ENCODE measurements at places on chromosomes 12 and 14. TPM values are rescaled to one million over a fixed set of nuclear protein-coding genes. Genes with fewer than 3 reads are reported as not detected.

DHRS2 gene
- 1.6 TPM for total RNA-seq

TEP1 gene
- total RNA-seq = 41.9 TPM

PRR4 gene
- total RNA-seq = 3.6 TPM

ABCC9 gene
- not detected for total RNA-seq

A2ML1 gene
- total RNA-seq = not detected

INHBC gene
- not detected for total RNA-seq

PARP2 gene
- 36.6 TPM for total RNA-seq

LHX5 gene
- total RNA-seq = not detected

GLT8D2 gene
- 0.13 TPM for total RNA-seq

ADCY4 gene
- 1.5 TPM for total RNA-seq

SLC6A13 gene
- total RNA-seq = 0.27 TPM

IAPP gene
- not detected for total RNA-seq

FICD gene
- 6.1 TPM for total RNA-seq

KRT82 gene
- total RNA-seq = not detected

NELL2 gene
- 16.4 TPM for total RNA-seq

CD4 gene
- total RNA-seq = 311 TPM

EGLN3 gene
- 11.2 TPM for total RNA-seq

ADAM21 gene
- total RNA-seq = not detected

MYBPC1 gene
- not detected for total RNA-seq

OAS1 gene
- 24.2 TPM for total RNA-seq

KRT77 gene
- total RNA-seq = not detected

BEST3 gene
- total RNA-seq = not detected

FKBP3 gene
- 59.3 TPM for total RNA-seq

GLT1D1 gene
- 2.0 TPM for total RNA-seq

POTEG gene
- total RNA-seq = not detected

MAGOHB gene
- 79.4 TPM for total RNA-seq

SP1 gene
- total RNA-seq = 66.0 TPM

OR10AD1 gene
- total RNA-seq = not detected

GLIPR1L2 gene
- total RNA-seq = not detected

Measured in activated T-helper 1 cell treated with anti-CD3 and anti-CD28 coated beads, Interleukin-12 subunit alpha, Interleukin-12 subunit beta, Interleukin-2, Interleukin-4 antibody, amounts not matched to agents 30 ng/mL and 10 ng/mL and 1 ng/mL, durations not matched to agents 14 hours and 24 hours and 36 hours (primary cell).